ENCODE measurements at places on chromosomes 1 and 21. TPM values are rescaled to one million over a fixed set of nuclear protein-coding genes. Genes with fewer than 3 reads are reported as not detected.

Gene HAO2
- total RNA-seq = not detected

Gene CYP4Z1
- not detected for total RNA-seq

Gene PLA2G2C
- not detected for total RNA-seq

Gene TDRD5
- total RNA-seq = not detected

Gene KRTAP19-3
- not detected for total RNA-seq

Gene CD101
- 1.6 TPM for total RNA-seq

Gene KIF14
- 0.05 TPM for total RNA-seq

Gene PLA2G2D
- not detected for total RNA-seq

Gene FGGY
- 20.5 TPM for total RNA-seq

Gene SLC9C2
- 0.13 TPM for total RNA-seq

GRCh38 chr1:185170291-185170848 lies 13.4 kb downstream of the SWT1 start:
- DNase-seq = no peak

GRCh38 chr1:57843760-57844159 lies 419.9 kb upstream of the DAB1 start:
- no peak for DNase-seq

GRCh38 chr1:245979589-245979988 lies 527.5 kb downstream of the SMYD3 start:
- DNase-seq = no peak

- DNase-seq = no peak
These were observed 19.7 kb downstream of the NFIA start for GRCh38 chr1:61102041-61102440.

DNA sequence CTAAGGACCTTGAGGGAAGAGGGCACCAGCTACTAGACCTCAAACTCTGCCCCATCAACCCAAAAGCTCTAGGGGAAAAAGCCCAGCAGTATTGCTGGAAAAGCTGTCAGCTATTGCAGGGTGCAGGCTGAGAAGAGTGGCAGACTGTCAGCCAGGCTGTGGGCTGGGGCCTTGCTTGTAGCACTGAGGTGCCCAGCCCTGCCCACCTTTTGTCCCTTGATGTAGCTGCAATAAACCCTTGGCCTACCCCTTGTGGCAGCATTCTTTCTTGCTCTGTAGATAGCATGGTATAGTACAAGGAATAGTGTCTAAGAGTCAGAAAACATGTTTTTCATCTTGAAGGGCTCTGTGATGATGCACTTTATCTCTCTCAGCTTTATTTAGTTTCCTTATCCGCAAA lies 39.4 kb downstream of the CDC14A start:
- no peak for DNase-seq

- no peak for DNase-seq
These were observed 19.7 kb downstream of the STUM start for GRCh38 chr1:226568077-226568831.

DNA sequence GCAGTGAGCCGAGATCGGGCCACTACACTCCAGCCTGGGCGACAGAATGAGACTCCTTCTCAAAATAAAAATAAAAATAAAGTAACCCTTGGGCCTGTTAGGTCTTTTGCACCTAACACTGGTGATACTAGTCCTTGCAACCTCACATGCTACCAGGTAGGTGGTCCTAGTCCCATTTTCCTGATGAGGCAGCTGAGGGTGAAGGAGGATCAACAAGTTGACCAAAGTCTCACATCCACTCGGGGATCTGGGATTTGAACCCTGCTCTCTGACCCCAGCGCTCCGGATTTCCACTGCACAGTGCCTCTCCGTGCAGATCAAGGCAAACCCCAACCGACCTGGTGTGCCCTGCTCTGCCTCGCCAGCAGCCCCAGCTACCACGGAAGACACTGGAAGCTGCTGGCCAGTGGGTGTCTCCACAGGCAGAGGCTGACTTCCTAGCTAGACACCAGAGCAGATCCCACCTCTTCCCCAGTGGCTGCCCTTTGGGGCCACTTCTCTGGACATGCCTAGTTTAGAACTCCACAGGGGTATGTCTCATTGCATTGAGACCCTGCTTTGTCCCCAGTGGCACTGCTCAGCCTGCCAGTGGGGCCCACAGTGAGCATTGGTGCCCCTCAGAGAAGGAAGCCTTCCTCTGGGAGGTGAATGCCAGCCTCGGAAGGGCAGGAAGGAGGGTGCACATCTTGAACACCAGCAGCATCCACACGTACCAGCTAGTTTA lies 27.6 kb downstream of the LDLRAP1 start:
- no peak for DNase-seq

DNA sequence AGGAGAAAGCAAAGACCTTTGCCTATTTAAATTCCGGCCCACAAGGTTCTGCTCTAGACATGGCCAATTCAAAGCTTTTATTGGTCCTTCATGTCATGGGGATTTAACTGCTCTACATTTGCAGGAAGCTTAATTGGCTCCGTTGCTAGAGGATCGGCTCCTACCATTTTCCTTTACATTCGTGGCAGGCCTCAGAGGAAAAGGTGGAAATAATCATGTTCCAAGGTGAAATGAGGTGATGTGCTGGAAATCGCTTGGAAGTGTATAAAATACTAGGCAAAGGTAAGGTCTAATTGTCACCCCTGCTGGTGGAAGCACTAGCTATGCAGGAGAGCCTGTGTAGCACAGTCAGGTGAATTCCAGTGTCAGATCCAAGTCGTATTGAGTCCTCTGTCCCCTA lies 55.5 kb downstream of the ATP1A1 start:
- no peak for DNase-seq

DNA sequence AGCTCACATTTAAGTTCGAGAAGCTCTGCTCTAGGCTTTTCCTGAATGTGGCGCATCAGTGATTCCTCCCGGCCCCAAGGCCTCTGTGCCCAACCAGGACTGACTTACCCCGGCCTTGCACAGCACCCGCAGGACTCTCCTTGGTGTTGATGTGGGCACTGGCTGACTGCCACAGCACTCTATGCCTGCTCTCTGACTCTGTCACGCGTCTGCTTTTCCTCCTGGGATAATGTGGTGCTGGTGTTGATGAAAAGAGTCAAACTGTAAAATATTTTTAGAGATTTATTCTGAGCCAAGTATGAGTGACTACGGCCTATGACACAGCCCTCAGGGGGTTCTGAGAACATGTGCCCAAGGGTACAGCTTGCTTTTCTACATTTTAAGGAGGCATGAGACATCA lies 15.5 kb upstream of the SLC2A5 start:
- DNase-seq = no peak

- DNase-seq = peak; percentile 84
These were observed 44.4 kb downstream of the NENF start for GRCh38 chr1:212477014-212477679.

GRCh38 chr1:196890668-196891067 lies 2.8 kb downstream of the CFHR4 start:
- no peak for DNase-seq

DNA sequence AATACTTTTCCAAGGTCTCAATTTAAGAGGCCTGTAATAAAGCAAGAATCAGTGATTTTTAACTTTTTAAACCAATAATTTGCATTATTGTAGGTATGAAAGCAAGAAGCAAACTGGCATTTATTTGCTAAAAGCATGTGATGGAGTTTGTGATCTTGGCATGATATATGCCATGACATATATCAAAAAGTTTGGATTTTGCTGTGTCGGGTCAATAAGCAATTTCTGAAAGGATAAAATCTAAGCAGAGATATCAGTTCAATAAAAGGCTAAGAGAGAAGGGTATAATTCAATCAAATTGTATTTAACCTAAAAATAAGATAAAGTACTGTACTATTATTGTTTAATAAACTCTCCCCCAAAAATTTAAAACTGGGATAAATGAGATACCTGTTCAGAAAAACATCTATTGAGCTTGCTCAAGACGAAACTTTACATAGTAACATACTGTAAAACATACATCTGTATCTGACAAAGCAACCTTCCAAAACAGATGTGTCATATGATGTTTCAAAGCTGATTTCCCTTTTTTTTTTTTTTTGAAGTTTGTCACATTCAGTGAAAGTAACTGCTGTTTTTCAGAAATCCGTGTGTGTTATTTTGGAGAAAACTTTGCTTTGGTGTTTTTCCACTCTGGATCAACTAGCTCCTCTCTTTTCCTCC lies 74.5 kb downstream of the TGFBR3 start:
- DNase-seq = no peak

DNA sequence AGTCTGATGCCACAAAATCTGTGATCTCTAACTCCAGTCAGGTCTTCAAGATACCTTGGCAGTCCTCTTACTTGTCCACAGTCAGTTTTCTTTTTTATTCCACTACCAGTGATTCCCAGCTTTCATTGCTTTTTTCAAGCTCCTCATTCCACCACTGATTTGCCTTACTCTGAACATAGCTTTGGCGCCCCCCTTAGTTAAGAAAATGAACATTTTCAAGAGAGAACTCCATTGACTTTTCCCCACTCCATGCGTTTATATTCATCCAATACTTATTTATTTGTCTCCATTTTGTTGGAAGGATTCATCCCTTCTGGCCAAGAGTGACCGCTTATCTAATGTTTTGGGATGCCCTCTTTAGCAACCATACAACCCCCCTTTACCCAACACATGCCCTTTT lies 33.9 kb upstream of the IPO9 start:
- no peak for DNase-seq

DNA sequence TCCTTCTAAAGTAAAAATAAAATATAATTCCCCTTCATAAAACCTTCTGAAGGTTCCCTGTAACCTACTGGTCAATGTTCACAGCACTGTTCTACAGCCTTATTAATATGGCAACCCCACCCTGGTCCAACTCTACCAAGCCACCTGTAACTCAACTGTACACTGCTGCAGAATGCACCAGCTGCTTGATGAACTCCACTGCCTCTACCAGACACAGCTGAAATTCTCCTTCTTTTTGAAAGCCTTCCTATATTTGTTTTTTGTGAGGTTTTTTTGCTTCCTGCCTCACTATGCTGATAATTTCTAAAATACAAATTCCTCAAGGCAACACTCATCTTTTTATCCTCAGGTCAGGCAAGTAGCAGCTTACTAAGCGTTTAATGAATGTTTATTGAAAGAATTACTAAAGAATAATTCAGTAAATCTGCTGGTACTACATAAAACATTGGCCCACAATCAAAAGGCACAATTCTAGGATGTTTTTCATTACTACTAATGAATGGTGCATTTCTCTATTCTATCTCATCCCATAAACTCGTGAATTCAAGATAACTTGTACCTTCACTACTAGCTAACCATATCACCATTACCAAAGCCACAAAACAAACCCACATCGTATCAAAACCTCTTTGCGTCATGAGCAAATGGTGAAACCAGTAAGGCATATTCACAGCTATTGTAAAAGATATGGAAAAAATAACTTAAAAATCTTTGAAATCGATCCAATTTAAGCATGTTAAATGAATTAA lies 2.4 kb downstream of the SSX2IP start:
- DNase-seq = no peak

- no peak for DNase-seq
These were observed 3.7 kb upstream of the PEX11B start for GRCh38 chr1:145922266-145922665.

- DNase-seq = no peak
These were observed 181.0 kb downstream of the FOXD2 start for GRCh38 chr1:47618830-47619229.

DNA sequence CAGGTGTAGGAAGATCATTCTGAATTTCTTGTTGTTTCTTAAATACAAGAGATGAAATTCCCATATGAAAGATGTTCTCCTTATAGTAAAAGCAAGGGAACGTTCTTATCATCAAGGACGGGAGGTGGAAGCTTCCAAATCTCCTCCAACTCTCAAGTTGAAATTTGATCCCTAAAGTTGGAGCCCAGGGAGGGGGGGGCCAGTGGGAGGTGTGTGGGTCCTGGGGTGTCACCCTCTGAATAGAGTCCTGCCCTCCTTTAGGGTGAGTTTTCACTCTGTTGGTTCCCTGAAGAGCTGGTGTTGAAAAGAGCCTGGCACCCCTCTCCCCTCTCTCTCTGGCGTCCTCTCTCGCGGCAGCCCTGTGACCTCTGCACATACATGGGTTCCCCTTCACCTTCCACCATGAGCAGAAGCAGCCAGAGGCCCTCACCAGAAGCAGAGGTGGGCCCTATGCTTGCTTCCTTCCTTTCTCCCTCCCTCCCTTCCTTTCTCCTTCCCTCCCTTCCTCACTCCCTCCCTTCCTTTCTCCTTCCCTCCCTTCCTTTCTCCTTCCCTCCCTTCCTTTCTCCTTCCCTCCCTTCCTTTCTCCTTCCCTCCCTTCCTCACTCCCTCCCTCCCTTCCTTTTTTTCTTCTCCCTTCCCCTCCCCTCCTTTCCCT lies 10.0 kb upstream of the TRIM17 start:
- DNase-seq = no peak

- DNase-seq = no peak
These were observed 648 bp upstream of the ADAR start for GRCh38 chr1:154608397-154609270.

- DNase-seq = no peak
These were observed 139.7 kb upstream of the BEND5 start for GRCh38 chr1:48916130-48917069.

GRCh38 chr1:206892351-206892984 lies 4.8 kb upstream of the IL24 start:
- no peak for DNase-seq

DNA sequence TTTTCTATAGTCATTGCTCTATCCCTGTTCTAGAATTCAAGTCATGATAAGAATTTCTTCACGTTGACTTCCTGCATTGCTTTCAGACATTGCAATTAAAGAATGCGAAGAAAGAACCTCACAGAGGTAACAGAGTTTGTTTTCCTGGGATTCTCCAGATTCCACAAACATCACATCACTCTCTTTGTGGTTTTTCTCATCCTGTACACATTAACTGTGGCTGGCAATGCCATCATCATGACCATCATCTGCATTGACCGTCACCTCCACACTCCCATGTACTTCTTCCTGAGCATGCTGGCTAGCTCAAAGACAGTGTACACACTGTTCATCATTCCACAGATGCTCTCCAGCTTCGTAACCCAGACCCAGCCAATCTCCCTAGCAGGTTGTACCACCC lies 10.6 kb downstream of the APCS start:
- no peak for DNase-seq

DNA sequence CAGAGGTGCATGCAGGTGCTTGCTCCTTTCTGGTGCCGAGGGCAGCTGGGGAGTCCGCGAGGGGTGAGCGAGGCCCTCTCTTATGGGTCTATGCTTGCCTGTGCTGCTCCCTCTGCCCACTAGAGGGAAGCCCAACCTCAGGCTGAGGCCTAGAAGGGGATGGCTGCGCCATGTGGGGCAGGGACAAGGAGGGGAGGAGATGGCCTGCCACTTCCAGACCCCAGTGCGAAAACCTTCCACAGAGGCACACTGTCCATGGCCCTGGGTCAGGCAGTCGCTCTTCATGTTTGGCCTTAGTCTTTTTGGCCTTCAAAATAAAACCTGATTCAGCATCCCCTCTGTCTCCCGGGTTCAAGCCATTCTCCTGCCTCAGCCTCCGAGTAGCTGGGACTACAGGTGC lies 14.0 kb downstream of the RHBG start:
- no peak for DNase-seq
